ENCODE measurements at places on chromosomes 3 and 15.

DNA sequence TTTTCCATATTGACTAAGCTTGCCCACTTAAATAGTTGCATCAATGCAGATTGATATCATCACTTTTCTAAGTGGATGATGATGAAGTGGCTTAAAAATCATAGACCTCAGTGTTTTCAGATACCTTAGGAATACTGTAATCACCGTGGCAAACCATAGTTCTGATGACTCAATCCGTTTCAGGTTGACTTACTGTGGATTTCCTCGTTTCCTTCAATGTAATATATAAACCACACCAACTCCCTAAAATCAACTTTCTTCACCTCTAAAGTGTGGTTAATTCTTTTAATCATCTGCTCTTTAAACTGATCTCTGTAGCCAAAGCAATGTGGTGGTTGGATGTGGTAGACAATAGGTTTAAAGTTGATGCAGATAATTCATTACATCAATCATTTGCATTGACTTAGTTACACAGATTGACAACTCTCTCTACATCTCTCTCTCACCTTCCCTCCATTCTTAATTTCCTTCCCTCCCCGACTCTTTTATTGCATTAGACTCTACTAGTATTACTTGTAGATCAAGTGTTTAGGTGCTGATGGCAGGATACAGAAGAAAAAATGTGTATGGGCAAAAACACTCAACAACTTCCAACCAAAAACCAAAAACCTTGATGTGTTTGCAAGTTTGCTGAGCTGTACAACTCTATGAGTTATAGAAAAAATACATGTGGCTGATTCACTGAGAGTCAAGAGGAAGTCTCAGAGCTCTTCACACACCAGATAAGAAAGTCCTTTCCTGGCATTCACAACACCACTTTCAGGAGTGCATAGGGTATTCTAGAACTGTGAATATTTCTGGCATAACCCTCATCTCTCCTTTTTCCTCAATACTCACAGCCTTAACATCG is 243.5 kb downstream of the NFKBIZ start:
- no peak overlapping the region for H3K4me3 ChIP-seq
- no peaks in the 10 kb centered on the region for H3K36me3 ChIP-seq
- no peak overlapping the region for H3K27ac ChIP-seq

- DNase-seq = no peak
- H3K4me1 ChIP-seq = no peaks in the 10 kb centered on the region
- H3K36me3 ChIP-seq = no peaks in the 10 kb centered on the region
- H3K4me3 ChIP-seq = no peak overlapping the region
Measured at GRCh38 chr15:57651445-57651844, 55.1 kb upstream of the POLR2M start.

- H3K4me1 ChIP-seq = no peaks in the 10 kb centered on the region
- H3K4me3 ChIP-seq = no peak overlapping the region
- no peaks in the 10 kb centered on the region for H3K27me3 ChIP-seq
- no peaks in the 10 kb centered on the region for H3K36me3 ChIP-seq
Measured at GRCh38 chr3:157442729-157443128, 6.1 kb downstream of the PTX3 start.

GRCh38 chr15:72319360-72319984 is 485 bp downstream of the CELF6 start:
- peaks cover 10% of the 10 kb centered on the region for H3K4me1 ChIP-seq
- no peak for DNase-seq
- H3K4me3 ChIP-seq = no peak overlapping the region
- no peak overlapping the region for H3K27ac ChIP-seq

DNA sequence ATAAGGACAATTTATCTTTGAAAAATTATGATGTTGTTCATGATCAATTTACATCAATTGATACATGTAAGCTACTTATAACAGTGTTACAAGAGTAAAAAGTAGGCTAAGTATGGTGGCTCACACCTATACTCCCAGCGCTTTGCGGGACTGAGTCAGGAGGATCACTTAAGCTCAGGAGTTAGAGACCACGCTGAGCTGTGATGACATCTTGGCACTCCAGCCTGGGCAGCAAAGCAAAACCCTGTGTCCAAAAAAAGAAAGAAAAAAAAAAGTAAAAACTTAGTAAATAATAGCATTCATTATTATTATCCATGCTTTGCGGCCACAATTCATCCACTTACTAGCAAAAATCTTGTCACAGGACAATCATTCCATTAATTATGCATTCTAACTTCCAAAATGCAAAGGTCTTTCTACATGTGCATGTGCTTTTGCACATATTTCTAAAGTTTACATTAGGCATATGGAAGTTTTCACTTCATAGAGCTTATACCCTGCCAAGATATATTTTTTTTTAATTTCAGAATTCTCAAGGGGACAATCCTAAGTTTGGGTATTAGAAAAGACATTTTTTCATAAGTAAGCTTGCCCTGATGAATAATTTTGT is 243.3 kb upstream of the RARB start:
- H3K36me3 ChIP-seq = no peaks in the 10 kb centered on the region
- DNase-seq = no peak
- no peak overlapping the region for H3K27ac ChIP-seq
- H3K4me1 ChIP-seq = no peaks in the 10 kb centered on the region
- no peak overlapping the region for H3K4me3 ChIP-seq

DNA sequence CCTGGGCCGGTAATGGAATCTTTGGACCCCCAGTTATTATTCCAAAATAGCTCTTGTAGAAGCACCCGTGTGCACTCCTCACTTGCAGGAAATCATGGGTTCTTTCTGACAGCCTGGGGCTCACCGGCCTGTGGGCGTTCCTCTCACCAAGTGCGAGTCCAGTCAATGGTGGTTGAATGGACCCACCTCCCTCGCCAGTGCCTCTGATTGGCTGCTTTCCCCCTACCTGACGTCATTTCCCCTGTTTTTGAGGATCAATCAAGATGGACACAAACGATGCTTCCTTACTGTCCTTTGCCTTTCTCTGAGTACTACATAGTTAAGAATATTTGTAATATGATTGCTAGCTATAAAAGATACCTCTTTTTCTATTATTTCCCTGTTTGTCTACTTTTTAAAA is 18.1 kb downstream of the MOBP start:
- no peak for DNase-seq
- H3K27me3 ChIP-seq = 0 out of 2 replicates have a peak, but pooled peaks cover 5% of the 10 kb centered on the region
- no peaks in the 10 kb centered on the region for H3K4me1 ChIP-seq
- H3K27ac ChIP-seq = no peak overlapping the region
- no peaks in the 10 kb centered on the region for H3K36me3 ChIP-seq
- H3K4me3 ChIP-seq = no peak overlapping the region

- H3K4me1 ChIP-seq = peaks cover 25% of the 10 kb centered on the region
- H3K27ac ChIP-seq = peak overlapping the region; percentile 58
- peaks cover 24% of the 10 kb centered on the region for H3K36me3 ChIP-seq
- H3K27me3 ChIP-seq = 0 out of 2 replicates have a peak, but pooled peaks cover 2% of the 10 kb centered on the region
- peak overlapping the region; percentile 81 for H3K4me3 ChIP-seq
Measured at GRCh38 chr15:69414701-69415167, 585 bp downstream of the KIF23 start.

DNA sequence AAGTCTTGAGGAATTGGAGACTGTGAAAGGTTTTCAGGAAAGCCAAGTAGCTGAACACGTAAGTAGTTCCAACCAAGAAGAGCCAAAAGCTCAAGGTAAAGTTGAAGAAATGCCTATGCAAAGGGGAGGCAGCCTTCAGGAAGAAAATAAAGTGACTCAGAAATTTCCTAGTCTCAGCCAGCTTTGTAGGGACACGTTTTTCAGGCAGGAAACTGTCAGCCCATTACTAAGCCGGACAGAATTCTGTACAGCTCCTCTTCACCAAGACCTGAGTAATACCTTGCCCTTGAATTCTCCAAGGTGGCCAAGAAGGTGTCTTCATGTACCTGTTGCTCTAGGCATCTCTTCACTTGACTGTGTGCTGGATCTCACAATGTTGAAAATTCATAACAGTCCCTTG is 48.6 kb downstream of the CDAN1 start:
- no peak overlapping the region for H3K27ac ChIP-seq
- no peaks in the 10 kb centered on the region for H3K27me3 ChIP-seq

DNA sequence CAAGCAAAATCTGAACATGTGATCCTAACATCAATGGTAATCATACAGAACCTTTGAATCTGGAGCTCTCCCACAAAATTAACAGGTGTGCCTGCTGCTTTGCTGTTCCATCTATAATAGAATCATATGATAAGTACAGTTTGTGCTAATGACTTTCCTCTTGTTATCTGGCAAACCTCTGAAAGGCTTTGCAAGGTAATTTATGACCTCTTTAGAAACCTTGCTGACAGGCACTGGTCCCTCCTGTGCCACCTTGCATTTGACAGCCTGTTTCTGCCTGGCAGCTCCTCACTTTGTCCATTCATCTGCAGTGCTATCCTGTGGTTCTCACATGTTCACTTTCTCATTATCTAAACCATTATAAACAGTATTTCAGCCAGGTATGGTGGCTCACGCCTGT is 10.2 kb upstream of the HTR3C start:
- H3K27ac ChIP-seq = no peak overlapping the region
- DNase-seq = no peak
- H3K36me3 ChIP-seq = no peaks in the 10 kb centered on the region
- no peaks in the 10 kb centered on the region for H3K27me3 ChIP-seq

DNA sequence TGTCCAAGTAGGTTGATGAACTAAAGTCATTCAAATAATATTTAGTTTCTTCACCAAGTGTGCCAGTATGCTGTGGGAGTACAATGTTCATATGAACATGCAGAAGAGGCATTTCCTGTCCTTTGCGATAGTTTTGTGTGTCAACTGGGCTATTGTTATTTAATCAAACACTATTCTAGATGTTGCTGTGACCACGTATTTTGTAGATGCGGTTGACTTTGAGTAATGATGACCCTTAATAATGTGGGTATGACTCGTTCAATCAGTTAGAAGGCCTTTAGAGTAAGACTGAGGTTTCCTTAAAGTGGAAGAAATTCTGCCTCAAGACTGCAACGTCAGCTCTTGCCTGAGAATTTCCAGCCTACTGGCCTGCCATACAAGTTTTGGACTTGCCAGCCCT is 470.7 kb upstream of the CBLB start:
- no peak overlapping the region for H3K27ac ChIP-seq
- no peaks in the 10 kb centered on the region for H3K27me3 ChIP-seq
- no peaks in the 10 kb centered on the region for H3K36me3 ChIP-seq
- H3K4me1 ChIP-seq = no peaks in the 10 kb centered on the region
- DNase-seq = no peak

DNA sequence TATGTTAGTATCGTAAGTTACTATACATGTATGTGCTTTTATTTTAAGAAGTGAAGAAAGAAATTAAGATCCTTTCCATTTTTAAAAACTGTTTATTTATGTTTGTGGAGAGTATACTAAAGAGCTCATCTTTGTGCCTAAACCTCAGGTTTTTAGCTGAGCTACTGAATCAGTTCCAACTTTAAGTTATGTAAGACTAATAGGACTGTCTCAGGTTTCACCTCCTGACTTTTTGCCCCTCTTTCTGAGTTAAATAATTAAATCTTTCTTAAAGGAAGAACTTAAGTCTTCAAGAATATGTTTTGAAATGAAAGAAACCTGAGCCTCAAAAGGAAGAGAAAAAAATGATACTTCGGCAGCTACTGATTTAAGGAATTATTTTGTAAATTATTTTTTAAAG is 2.6 kb downstream of the SLMAP start:
- no peaks in the 10 kb centered on the region for H3K27me3 ChIP-seq
- peaks cover 14% of the 10 kb centered on the region for H3K36me3 ChIP-seq
- DNase-seq = no peak
- H3K4me3 ChIP-seq = peak overlapping the region; percentile 79
- H3K27ac ChIP-seq = no peak overlapping the region
- H3K4me1 ChIP-seq = peaks cover 33% of the 10 kb centered on the region

GRCh38 chr3:108404368-108404767 is 106.0 kb downstream of the MYH15 start:
- H3K4me1 ChIP-seq = peaks cover 17% of the 10 kb centered on the region
- no peaks in the 10 kb centered on the region for H3K36me3 ChIP-seq
- H3K27ac ChIP-seq = no peak overlapping the region
- no peak for DNase-seq
- H3K27me3 ChIP-seq = no peaks in the 10 kb centered on the region
- H3K4me3 ChIP-seq = no peak overlapping the region

- H3K36me3 ChIP-seq = no peaks in the 10 kb centered on the region
- H3K27ac ChIP-seq = no peak overlapping the region
- DNase-seq = no peak
- no peaks in the 10 kb centered on the region for H3K4me1 ChIP-seq
- H3K27me3 ChIP-seq = no peaks in the 10 kb centered on the region
- no peak overlapping the region for H3K4me3 ChIP-seq
Measured at GRCh38 chr3:115102046-115102445, 45.0 kb downstream of the ZBTB20 start.

DNA sequence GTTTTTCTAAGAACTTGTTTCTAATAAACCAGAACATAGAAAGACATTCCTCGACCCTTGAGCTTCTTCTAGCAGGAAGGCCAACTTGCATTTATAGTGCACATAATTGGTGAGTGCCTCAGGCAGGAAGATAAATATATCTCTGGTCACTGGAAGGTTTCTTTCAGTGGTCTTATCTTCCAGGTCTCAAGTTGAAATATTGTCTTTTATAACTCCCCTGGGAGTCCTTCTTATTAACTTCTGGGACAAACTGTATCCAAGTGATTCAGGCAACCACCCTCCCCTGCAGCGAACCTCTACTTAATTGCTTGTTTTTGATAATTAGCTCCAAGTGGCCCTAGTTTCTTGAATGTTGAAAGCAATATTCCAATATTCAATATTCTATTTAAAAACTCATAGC is 346.8 kb upstream of the GOLIM4 start:
- no peak for DNase-seq
- H3K27ac ChIP-seq = no peak overlapping the region
- H3K4me1 ChIP-seq = no peaks in the 10 kb centered on the region
- H3K36me3 ChIP-seq = no peaks in the 10 kb centered on the region
- H3K27me3 ChIP-seq = no peaks in the 10 kb centered on the region

- DNase-seq = no peak
- H3K4me1 ChIP-seq = no peaks in the 10 kb centered on the region
- no peak overlapping the region for H3K4me3 ChIP-seq
- no peaks in the 10 kb centered on the region for H3K36me3 ChIP-seq
Measured at GRCh38 chr15:87671289-87671688, 585.2 kb downstream of the NTRK3 start.

GRCh38 chr15:52567871-52568600 is 794 bp downstream of the ARPP19 start:
- H3K4me3 ChIP-seq = peak overlapping the region; percentile 91
- no peaks in the 10 kb centered on the region for H3K27me3 ChIP-seq
- DNase-seq = peak; percentile 67
- H3K27ac ChIP-seq = peak overlapping the region; percentile 88
- no peaks in the 10 kb centered on the region for H3K36me3 ChIP-seq

- H3K36me3 ChIP-seq = no peaks in the 10 kb centered on the region
- no peaks in the 10 kb centered on the region for H3K27me3 ChIP-seq
- H3K4me1 ChIP-seq = no peaks in the 10 kb centered on the region
- no peak overlapping the region for H3K27ac ChIP-seq
- no peak overlapping the region for H3K4me3 ChIP-seq
Measured at GRCh38 chr15:47817969-47818548, 100.8 kb downstream of the SEMA6D start.

DNA sequence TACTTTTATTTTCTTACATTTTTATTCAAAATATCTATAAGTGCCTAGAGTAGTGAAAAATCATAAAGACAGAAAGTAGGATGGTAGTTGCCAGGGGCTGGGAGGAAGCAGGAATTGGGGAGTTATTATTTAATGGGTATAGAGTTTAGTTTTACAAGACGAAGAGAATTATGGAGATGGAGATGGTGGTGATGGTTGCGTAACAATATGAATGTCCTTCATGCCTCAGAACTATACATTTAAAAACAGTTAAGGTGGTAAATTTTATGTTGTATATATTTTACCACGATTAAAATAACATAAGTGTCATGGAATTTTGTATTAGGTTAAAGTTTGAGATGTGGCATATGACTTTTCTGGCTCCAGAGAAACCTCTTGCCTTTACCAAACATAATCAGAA is 171.4 kb downstream of the MYRIP start:
- DNase-seq = peak; percentile 36
- no peaks in the 10 kb centered on the region for H3K36me3 ChIP-seq
- peaks cover 48% of the 10 kb centered on the region for H3K4me1 ChIP-seq
- no peaks in the 10 kb centered on the region for H3K27me3 ChIP-seq

- no peak overlapping the region for H3K27ac ChIP-seq
- no peaks in the 10 kb centered on the region for H3K4me1 ChIP-seq
- no peak for DNase-seq
Measured at GRCh38 chr3:159726231-159726964, 262.2 kb upstream of the IL12A start.

Data from Karpas-422 (cell line).